ENCODE measurements at places on chromosomes 6 and 20. TPM values are rescaled to one million over a fixed set of nuclear protein-coding genes. Genes with fewer than 3 reads are reported as not detected.

The STMND1 gene
- not detected for total RNA-seq

The LAMP5 gene
- total RNA-seq: 1.8 TPM

The STX11 gene
- total RNA-seq: 13.4 TPM

The MMP24 gene
- not detected for total RNA-seq

The PPP1R3G gene
- 0.55 TPM for total RNA-seq

The GRM1 gene
- total RNA-seq: 0.48 TPM

The MAP3K7 gene
- total RNA-seq: 18.4 TPM

The C20orf202 gene
- 0.97 TPM for total RNA-seq

The PROKR2 gene
- total RNA-seq: not detected

The C6orf132 gene
- 112 TPM for total RNA-seq

The SPAG4 gene
- total RNA-seq: not detected

Data from suprapubic skin (tissue), 4 donors.